ENCODE measurements at places on chromosomes 4 and X.

DNA sequence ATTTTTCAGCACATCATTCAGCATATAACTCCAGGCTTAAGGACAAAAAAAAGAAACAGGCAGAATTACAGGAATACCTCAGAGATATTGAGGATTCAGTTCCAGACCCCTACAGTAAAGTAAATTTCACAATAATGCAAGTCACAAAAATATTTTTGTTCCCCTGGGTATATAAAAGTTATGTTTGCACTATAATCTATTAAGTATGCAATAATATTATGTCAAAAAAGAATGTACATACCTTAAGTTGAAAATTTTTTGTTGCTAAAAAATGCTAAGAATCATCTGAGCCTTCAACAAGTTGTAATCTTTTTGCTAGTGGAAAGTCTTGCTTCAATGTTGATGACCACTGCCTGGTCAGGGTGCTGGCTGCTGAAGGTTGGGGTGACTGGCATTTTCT, 2532.5 kb downstream of the ARAP2 start:
- no peak for DNase-seq

GRCh38 chr4:7289589-7289988, 97.3 kb downstream of the SORCS2 start:
- DNase-seq: no peak

DNA sequence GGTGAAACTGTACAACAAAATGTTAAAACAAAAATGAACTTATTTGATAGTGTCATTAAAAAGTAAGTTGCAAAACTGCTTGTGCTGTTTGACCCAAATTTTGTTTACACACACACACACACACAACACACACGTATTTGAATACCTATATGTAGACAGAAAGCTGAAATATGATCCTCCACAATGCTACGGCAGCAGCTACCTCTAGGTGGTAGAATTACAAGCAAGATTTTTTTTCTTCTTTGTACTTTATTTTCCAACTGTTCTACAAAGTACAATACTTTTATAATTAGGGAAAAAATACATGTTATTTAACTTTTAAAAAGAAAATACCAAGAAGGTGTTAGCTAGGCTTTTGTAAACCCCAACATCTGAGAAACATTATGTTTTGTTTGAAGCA, 1.2 kb downstream of the CYTL1 start:
- no peak for DNase-seq

DNA sequence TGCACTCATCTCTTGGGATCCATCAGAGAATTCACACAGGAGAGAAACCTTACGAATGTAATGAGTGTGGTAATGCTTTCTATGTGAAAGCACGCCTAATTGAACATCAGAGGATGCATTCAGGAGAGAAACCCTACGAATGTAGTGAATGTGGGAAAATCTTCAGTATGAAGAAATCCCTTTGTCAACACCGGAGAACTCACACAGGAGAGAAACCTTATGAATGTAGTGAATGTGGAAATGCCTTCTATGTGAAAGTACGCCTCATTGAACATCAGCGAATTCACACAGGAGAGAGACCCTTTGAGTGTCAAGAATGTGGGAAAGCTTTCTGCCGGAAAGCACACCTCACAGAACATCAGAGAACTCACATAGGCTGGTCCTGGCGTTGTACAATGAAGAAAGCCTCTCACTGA, 42.8 kb downstream of the ZNF157 start:
- DNase-seq: no peak

Data from GDM1 (cell line).